ENCODE measurements at places on chromosomes 11 and 22.

GRCh38 chr22:47810505-47811500 is 1048.4 kb downstream of the TBC1D22A start:
- no peak for DNase-seq

DNA sequence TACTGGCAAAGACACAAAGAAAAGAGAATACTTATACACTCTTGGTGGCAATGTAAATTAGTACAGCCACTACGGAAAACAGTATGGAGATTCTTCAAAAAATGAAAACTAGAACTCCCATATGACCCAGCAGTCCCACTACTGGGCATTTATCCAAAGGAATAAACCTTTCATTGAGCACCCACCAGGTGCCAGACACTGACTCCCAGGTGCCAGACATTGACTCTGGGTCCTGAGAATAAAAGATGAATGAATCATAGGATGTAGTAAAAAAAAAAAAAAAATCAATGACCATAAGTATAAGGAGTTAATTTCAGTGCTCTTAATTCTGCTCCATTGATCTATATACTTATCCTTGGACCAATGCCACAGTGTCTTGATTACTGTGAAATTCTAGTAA is 28.2 kb downstream of the HEPHL1 start:
- no peak for DNase-seq

GRCh38 chr11:122270535-122270934 is 154.5 kb upstream of the BLID start:
- no peak for DNase-seq

GRCh38 chr11:93330446-93330984 is at the start of gene DEUP1:
Gene DEUP1 (plus strand): TSS chr11:93330742. CDS start chr11:93332260, 1,518 bp downstream.
- DNase-seq = no peak

DNA sequence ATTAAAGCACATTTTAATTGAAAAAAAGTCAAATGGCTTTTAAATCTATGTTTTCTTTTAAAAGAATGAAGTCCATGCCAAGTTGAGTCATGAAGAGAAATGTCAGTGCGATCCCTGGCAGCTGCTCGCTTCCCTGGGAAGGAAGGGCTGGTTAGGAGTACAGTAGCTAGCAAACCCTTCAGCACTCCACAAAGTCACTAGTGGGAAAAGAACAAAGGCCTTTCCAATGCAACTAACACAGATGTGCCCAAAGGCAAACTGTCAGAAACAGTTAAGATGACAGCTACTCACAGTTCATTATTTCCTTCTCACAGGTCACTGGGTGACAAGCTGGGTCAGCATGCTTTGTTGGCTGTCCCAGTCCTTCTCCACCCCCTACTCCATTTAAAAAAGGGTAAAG is 308.7 kb downstream of the DCDC1 start:
- DNase-seq = no peak

GRCh38 chr11:2100361-2101170 is 38.6 kb downstream of the IGF2 start:
- no peak for DNase-seq

DNA sequence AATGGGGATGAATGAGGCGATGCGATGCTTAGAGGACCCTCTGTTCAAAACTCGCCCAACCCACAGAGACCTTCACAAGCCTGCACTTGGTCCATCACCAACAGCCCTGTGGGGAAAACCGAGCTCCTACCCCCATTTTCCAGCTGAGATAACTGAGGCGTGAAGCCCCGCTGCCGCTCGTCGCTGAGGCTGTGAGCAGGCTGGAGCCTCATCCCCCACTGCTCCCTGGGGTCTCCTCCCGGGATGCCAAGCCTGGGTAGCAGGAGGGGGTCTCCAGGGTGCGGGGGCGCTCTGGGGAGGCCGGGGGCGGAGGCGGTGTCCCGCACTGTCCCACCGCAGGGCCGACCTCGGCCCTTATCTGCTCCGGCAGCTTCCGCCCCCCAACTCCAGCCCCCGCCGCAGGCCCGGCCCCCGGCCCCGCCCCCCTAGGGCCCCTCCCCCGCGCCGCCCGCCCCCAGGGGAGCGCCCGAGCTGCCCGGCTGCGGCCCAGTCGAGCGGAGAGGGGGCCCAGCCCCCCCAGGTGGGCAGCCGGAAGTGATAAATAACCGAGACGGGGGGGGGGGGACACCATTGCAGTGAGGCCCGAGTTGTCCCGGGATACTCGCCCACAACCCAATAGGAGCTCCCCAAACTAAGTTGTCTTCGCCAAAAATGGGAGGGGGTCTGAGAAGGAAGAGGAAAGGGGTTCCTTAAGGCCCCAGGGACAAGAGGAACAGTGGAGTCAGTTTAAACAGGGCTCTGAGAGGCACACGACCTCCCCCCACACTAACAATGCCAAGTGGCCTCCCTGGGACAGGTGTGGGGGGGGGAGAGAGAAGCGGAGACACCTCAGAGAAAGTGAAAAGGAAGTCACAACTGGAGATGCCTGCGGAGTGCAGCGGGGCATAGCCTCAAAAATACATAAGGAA is 8.3 kb upstream of the SLC39A13 start:
- no peak for DNase-seq

DNA sequence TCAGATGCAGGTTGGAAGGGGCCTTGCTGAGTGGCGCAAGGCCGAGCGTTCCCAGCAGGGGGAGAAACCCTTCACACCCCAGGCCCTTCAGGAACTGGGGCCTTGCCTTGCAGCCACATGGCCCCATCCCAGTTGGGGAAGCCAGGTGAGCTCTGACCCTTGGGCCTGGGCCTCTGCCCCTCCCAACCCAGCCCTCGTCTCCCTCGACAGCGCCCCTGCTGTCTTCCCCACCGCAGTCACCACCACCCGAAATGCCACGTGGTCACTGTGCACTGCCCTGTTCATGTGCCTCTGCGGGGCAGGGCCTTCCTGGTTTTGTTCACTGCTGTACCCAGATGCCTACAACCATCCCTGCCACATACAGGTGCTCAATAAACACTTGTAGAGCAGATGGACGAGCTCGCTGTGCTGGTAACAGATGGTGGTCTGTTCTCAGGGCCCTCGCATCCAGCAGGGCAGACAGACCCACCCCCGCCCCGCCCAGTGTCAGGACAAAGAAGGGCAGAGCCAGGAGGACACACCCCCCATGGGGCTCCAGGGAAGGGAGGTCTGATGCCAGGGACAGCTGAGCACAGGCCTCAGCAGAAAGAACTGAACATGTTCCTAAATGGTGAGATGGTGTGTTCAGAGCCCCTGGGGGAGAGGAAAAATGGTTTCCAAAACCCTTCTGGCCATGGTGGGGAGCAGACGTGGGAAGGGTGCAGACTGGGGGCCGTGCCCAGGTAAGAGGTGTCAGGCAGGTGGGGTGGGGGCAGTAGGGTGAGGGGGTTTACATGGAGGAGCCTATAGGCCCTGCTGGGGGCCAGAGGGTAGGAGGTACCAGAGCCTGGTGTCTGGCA is 3.7 kb downstream of the POLR2L start:
- no peak for DNase-seq

- DNase-seq = no peak
Observed at GRCh38 chr11:126804363-126804762, 196.2 kb downstream of the KIRREL3 start.

DNA sequence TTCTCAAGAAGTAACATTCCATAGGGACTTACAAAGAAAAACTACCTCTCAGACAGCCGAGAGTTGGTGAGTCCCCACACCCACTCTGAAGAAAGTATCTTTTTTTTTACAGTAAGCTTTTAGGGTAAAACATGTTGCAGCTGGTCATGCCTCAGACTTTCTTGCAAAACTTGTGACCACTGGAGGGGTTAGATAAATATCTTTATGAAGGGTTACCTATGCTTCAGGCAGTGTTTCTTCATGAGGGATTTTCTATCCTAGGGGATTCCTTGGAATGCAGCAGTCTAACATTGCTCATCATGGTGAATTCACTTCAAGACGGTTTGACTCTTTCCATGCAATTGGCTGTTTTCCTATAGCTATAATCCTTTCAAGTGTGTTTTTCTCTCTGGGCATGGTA is 20.8 kb upstream of the SNX19 start:
- no peak for DNase-seq

- DNase-seq = peak; percentile 97
Observed at GRCh38 chr22:36329254-36330078, 58.3 kb downstream of the MYH9 start.

DNA sequence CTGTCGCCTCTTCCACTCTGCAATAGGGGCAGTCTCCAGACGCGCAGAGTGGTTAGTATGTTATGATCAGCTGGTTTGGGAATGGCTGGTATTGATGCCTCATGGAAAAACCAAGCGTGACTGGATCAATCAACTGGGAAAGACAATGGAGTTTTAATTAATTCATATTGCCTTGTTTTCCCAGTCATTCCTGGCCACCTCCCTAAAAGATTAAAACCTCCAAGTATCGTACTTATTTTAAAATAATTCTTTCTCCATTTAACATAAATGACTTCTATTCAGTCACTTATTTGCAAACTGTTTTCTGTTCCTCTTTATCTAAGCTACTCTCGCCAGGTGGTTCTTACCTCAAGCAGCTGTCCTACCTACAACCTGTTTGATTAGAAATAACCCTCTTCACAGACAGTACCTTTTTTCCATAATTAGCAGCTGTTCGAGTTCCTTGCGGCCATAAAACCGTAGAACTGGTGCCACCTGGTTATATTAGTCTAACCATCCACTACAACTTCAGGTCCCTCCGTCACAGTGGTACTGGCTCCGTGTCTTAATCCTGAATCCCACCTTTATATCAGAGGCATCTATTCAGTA is 898 bp downstream of the ZNF215 start:
- no peak for DNase-seq

DNA sequence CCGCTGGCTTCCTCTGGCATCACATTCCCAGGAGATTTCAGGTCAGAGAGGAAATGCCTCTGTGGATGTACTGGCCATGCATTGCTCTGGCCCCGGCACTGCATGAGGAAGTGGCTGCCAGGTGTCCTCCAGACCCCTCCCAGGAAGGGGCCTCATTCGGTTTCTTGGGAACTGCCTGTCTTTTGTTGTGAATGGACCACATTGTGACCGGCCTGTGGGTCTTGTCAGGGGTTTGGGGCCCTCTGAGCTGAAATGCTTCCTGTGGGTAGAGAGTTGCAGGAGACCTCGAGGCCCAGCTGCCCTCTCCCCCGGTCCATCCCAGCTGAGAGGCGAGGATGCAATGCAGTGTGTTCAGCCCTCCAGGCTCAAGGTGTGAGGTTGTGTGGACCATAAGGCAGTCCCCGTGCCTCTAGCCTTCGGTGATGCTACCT is 18.8 kb upstream of the ST3GAL4 start:
- no peak for DNase-seq

GRCh38 chr11:120068114-120068573 is 69.8 kb downstream of the TRIM29 start:
- peak; percentile 2 for DNase-seq

DNA sequence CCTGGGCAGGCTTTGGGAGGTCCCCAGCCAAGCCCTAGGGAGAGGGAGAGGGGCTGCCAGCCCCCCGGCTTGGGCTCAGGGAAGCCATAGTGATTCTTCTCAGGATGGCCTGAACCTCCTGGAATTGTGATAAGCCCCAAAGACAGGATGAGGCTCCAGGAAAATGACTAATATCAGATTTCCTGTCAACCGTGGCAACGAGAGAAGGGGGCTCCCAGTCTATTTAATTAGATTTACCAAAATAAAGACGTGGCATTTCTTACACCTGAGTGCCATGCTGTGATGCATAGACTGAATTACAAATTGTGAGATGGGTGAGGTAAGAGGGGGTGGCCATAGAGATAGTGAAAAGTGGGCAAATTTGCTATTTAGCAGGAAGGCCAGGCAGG is 20.4 kb downstream of the SERPINH1 start:
- DNase-seq = no peak

DNA sequence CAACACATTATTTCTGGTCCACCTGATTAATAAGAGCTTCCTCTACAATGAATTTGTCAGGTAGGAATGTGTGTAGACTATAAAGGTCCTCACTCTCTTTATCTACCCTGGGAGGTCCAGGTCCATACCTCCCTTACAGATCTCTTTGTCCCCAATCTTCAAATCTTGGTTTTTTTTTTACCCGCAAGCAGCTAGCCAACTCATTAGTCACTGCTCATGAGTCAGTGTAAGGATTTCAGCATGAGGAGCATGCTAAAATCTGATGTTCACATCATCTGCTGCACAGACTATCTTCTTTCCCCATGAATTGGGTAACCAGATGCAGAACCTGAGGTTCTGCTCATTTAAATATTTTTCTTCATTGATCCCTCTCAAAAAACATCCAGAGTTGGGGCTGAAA is 397.0 kb upstream of the ISX start:
- no peak for DNase-seq

- DNase-seq = no peak
Observed at GRCh38 chr11:111565114-111565720, 24.7 kb downstream of the LAYN start.

DNA sequence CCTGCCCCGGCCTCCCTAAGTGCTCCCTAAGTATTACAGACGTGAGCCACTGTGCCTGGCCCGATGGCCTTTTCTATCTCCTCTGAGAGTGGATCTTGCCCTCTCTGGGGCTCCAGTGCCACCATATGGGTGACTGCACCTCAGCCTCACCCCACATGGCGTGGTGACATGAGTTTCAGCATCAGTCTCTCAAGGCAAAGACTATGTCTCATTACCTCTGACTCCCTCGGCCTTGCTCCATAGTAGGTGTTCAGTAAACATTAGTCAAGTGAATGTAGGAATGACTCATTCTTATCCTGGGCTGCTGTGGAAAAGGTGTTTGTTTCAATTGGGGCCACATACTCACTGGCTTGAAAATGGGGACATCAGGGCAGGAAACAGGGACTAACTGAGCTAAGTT is 168.8 kb downstream of the GRIK4 start:
- DNase-seq = no peak

DNA sequence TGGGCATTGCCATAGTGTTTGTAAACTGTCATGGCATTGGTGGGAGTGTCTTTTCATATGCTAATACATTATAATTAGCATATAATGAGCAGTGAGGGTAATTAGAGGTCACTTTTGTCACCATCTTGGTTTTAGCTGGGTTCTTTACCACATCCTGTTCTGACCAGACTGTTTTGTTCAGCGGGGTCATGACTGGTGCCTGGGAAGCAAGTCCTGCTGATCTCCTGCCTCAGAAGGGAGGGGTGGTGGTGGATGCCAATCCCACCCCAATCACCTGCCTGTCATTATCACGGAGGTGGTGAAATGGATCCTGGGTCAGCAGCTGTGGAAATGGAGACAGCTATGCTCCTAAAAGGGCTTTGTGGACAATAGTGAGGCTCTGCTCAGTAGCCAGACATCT is 31.2 kb downstream of the IL18 start:
- no peak for DNase-seq

- no peak for DNase-seq
Observed at GRCh38 chr11:45468267-45468856, 182.2 kb upstream of the SYT13 start.

DNA sequence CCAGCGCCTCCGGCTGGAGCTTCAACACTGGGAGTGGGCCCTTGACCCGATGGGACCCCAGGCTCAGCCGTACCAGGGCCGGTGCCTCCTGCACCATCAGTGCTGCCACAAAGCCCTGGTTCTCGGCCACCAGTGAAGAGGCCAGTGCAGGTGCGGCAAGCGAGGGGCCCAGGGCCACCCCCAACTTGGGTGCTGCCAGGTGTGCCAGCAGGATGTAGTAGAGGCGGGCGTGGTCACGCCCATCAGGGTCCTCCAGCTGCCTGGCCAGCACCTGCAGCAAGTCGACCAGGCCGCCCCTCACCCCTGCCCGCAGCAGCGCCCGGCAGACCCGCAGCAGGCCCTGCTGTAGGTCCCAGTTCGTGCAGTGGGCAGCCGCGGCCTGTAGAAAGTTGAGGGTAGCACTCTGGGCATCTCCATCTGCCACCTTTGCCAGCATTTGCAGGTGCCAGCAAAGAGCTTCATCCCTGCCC is 2.3 kb downstream of the AP5B1 start:
- no peak for DNase-seq

GRCh38 chr11:128026596-128026995 is 560.8 kb downstream of the ETS1 start:
- DNase-seq = peak; percentile 89

- DNase-seq = no peak
Observed at GRCh38 chr22:50260801-50261614, 475 bp downstream of the MAPK12 start.

All from AG04449 (cell line).